Lung microvascular endothelial cell (primary cell): ENCODE measurements at places on chromosomes 7 and 10. TPM values are rescaled to one million over a fixed set of nuclear protein-coding genes. Genes with fewer than 3 reads are reported as not detected.

Gene MYH16
- 0.22 TPM in 1 of 2 replicates, not detected in the other for total RNA-seq

Gene AMZ1
- total RNA-seq = under 0.01 TPM in 1 of 2 replicates, not detected in the other

Gene CPEB3
- total RNA-seq = 0.87 and 1.6 TPM in 2 replicates

Gene CDC14C
- total RNA-seq = not detected in 2 replicates

Gene PSTK
- total RNA-seq = 2.4 and 2.8 TPM in 2 replicates

Gene ECD
- 15.7 and 19.4 TPM in 2 replicates for total RNA-seq

Gene CALHM1
- total RNA-seq = not detected in 2 replicates

Gene TSPAN33
- under 0.01 and 0.44 TPM in 2 replicates for total RNA-seq

Gene TRIM50
- not detected in 2 replicates for total RNA-seq

Gene ACSM6
- not detected in 2 replicates for total RNA-seq

Gene ANKRD30A
- not detected in 2 replicates for total RNA-seq

Gene BCAP29
- 55.8 and 69.6 TPM in 2 replicates for total RNA-seq

Gene IKZF5
- total RNA-seq = 1.7 and 2.2 TPM in 2 replicates

Gene TPST1
- total RNA-seq = 18.3 and 35.5 TPM in 2 replicates

Gene STK17A
- 18.7 and 27.9 TPM in 2 replicates for total RNA-seq

Gene OR13A1
- total RNA-seq = not detected in 2 replicates

Gene GRM3
- not detected in 2 replicates for total RNA-seq

Gene FOXP2
- total RNA-seq = 1.1 and 13.7 TPM in 2 replicates

Gene CARD11
- 2.2 and 3.1 TPM in 2 replicates for total RNA-seq

Gene HOXA7
- 1.5 and 1.8 TPM in 2 replicates for total RNA-seq

Gene STK31
- 0.20 and 0.22 TPM in 2 replicates for total RNA-seq

Gene DNAJC12
- 4.1 and 6.3 TPM in 2 replicates for total RNA-seq

Gene HOXA11
- 0.22 TPM in 1 of 2 replicates, not detected in the other for total RNA-seq

Gene ASB15
- total RNA-seq = not detected in 2 replicates

Gene PNLIPRP1
- total RNA-seq = not detected in 2 replicates

Gene CFAP46
- 0.20 and 0.44 TPM in 2 replicates for total RNA-seq

Gene HECW1
- not detected in 2 replicates for total RNA-seq

Gene ZCWPW1
- total RNA-seq = 0.44 and 0.79 TPM in 2 replicates

Gene CTAGE4
- not detected in 2 replicates for total RNA-seq

Gene HSPA12A
- 0.44 and 0.79 TPM in 2 replicates for total RNA-seq

Gene HTR5A
- not detected in 2 replicates for total RNA-seq

Gene C10orf105
- not detected in 2 replicates for total RNA-seq

Gene CPSF4
- 16.3 and 17.4 TPM in 2 replicates for total RNA-seq

Gene AGR2
- not detected in 2 replicates for total RNA-seq

Gene PPP1R3C
- total RNA-seq = 0.20 and 0.44 TPM in 2 replicates

Gene RELN
- 375 and 1,451 TPM in 2 replicates for total RNA-seq

Gene NAT16
- total RNA-seq = not detected in 2 replicates

Gene KLF14
- not detected in 2 replicates for total RNA-seq

Gene SPAM1
- total RNA-seq = not detected in 2 replicates

Gene MSMB
- not detected in 2 replicates for total RNA-seq

Gene PIK3CG
- 2.6 and 3.5 TPM in 2 replicates for total RNA-seq

Gene NKX1-2
- not detected in 2 replicates for total RNA-seq

Gene MINDY3
- 12.4 and 23.2 TPM in 2 replicates for total RNA-seq

Gene ITGA8
- 0.79 and 1.5 TPM in 2 replicates for total RNA-seq

Gene IDI2
- total RNA-seq = not detected in 2 replicates

Gene TLL2
- under 0.01 TPM in 2 replicates for total RNA-seq

Gene ZNF655
- total RNA-seq = 4.6 and 9.5 TPM in 2 replicates

Gene TUBAL3
- under 0.01 TPM in 1 of 2 replicates, not detected in the other for total RNA-seq

Gene CHRM2
- total RNA-seq = not detected in 2 replicates

Gene PCDH15
- under 0.01 and 0.22 TPM in 2 replicates for total RNA-seq

Gene TRDMT1
- 3.5 and 3.8 TPM in 2 replicates for total RNA-seq

Gene TTYH3
- 35.1 and 48.0 TPM in 2 replicates for total RNA-seq
